ENCODE measurements at places on chromosomes 16 and 17.

GRCh38 chr16:46807336-46807735 lies 23.6 kb downstream of the C16orf87 start:
- no peak for DNase-seq

DNA sequence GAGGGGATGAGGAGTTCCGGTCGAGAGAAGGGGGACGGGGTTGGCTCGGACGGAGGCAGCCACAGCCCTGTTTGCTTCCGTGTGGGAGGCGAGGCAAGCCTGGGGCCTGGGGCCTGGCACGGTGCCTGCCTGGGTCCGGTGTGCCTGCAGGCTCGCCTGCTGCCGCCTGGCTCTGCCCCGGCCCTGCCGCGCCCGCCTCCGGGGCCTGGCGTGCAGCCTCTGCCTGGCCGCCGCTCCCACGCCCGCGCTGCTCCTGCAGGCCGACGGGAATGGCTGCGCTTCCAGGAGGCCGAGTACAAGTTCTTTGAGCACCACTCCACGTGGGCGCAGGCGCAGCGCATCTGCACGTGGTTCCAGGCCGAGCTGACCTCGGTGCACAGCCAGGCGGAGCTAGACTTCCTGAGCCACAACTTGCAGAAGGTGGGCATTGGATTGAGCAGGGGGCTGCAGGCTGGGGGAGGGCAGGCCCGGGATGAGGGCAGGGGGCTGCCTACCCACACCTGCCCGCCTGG lies 53.1 kb downstream of the MRC2 start:
- DNase-seq: no peak

DNA sequence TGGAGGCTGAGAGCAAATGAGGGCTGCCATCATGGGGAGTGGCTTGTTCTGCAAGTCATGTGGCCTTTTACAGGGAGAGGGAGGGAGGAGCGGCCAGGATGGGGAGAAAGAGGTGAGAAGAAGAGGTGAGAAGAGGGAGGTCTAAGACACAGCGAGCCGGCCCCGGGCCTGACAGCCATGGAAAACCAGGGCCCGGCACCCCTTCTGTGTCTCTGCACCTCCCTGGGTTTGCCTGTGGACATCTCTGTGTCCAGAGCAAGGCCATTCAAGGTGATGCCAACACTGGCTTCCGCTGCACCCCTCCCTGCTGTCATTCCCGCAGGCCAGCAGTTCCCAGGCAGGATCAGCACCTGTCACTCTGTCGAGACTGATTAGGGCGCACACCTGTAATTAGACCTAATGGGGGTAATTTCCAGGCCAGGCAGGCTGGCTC lies 75.6 kb downstream of the MGAT5B start:
- no peak for DNase-seq

- no peak for DNase-seq
These were observed 736.5 kb downstream of the KCNJ2 start for GRCh38 chr17:70905796-70906195.

DNA sequence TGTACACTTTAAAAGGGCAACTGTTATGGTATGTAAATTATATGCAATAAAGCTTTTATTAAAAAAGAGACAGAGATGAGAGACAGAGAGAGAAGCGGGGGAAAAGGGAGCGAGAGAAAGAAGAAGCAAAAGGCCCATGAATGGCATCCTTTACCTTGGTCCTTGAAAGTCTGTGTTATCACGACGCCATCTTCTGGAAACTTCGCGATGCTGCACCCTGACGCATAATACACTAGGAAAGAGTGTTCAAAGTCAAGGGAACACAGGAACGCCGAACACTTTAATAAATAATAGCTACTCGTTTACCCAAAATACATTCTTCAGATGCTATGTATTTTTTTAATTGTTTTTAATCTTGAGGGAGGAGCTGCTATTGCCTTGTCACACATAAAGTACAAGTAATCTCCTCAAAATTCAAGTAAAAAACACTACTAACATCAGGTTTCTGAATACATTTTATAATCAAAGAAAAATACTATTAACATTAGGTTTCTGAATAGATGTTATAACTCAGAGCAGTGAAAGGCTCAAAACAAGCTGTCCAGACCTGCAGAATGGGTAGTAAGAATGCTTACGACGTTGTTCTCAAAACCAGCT lies 23.0 kb upstream of the SLC38A8 start:
- no peak for DNase-seq

DNA sequence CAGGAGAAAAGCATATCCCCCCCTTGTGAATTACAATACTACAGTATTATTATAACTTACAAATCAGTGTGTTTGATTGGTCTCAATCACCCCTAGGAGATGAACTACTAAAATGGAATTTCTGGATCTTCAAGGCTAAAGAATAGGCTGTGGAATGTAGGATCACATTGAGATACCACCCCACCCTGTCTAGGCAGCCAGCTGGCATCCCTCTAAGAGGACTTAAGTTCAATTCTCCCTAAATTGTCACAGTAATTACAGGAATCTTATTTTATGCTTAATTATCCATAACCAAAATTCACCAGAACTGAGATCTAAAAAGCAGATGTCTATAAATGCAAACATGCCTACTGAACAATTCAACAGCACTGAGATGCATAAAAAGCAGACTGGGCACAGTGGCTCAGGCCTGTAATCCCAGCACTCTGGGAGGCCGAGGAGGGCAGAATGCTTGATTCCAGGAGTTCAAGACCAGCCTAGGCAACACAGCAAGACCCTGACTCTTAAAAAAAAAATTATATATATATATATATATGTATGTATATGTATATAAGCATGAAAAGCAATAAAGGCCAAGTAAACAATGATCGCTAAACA lies 12.0 kb downstream of the AP1G1 start:
- DNase-seq: no peak

- DNase-seq: no peak
These were observed 52.9 kb downstream of the SNTB2 start for GRCh38 chr16:69239851-69240250.

Measured in activated T-cell treated with anti-CD3 and anti-CD28 coated beads for 48 hours (primary cell).